ENCODE measurements at places on chromosomes 7 and 10. TPM values are rescaled to one million over a fixed set of nuclear protein-coding genes. Genes with fewer than 3 reads are reported as not detected.

CUBN gene
- 0.69 TPM for total RNA-seq

CALHM3 gene
- not detected for total RNA-seq

TRIM73 gene
- total RNA-seq = 0.83 TPM

- no peak for DNase-seq
These were observed 12.8 kb downstream of the LRRN3 start for GRCh38 chr7:111103678-111104274.

ENO4 gene
- 0.23 TPM for total RNA-seq

GRCh38 chr10:1211844-1212570 is 155.8 kb downstream of the WDR37 start:
- no peak for DNase-seq

DNA sequence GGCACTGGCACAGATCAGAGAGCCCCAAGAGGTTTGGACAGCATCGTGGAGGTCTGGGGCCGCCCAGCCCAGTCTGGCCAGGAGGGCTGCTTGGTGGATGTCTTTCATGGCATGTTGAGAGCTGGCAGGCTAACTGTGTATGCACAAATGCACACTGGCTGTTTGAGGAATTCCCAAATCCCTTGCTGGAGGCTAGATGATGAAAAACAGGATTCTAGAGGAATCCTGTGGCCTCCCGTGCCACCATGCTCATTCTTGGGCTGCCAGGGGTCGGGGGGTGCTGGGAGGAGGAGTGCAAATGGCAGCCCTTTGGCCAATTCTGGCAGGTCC is 26.5 kb downstream of the LEP start:
- DNase-seq = no peak

SERPINE1 gene
- 1,980 TPM for total RNA-seq

- DNase-seq = no peak
These were observed 67.9 kb downstream of the DENND11 start for GRCh38 chr7:141634065-141634464.

- DNase-seq = no peak
These were observed 28.3 kb upstream of the OLAH start for GRCh38 chr10:15015451-15015850.

- DNase-seq = no peak
These were observed 24.8 kb downstream of the TLX1 start for GRCh38 chr10:101155896-101156295.

DNA sequence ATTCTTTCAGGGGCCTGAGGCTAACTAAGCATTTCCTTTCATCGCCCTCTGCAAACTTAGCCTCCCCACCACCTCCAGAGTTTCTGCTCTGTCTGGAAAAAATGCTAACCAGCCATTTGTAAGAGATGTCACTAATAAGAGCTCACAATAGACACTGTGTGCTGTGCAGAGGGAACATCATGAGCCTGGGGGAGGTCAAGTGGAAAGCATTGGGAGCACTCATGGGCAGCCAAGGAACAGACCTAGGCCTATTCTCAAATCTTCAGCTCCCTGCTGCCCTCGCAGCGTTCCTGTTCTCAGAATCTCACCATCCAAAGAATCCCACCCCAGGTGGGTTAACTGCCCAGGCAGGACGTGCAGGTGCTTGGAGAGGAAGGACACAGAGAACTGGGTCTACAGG is 27.1 kb upstream of the GPAM start:
- no peak for DNase-seq

DNA sequence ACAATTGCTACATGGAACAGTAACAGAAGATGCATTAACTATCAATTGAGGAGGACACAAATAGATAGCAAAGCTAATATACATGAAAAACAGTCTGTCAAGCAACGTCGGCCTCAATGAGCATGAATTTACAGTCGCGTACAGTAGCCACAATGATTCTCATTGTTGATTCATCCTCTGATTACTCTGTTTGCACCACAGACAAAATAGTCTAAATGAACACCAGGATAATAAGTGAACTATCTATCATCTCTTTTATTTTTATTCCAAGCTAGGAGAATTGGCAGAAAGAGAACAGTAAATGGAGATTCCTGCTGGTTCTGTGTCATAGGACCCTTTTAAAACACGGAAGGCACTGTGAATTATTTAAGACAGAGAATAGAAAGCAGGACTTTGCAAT is 108.5 kb downstream of the EVX1 start:
- no peak for DNase-seq

- DNase-seq = no peak
These were observed 28.5 kb upstream of the HDAC9 start for GRCh38 chr7:18467011-18467410.

DNA sequence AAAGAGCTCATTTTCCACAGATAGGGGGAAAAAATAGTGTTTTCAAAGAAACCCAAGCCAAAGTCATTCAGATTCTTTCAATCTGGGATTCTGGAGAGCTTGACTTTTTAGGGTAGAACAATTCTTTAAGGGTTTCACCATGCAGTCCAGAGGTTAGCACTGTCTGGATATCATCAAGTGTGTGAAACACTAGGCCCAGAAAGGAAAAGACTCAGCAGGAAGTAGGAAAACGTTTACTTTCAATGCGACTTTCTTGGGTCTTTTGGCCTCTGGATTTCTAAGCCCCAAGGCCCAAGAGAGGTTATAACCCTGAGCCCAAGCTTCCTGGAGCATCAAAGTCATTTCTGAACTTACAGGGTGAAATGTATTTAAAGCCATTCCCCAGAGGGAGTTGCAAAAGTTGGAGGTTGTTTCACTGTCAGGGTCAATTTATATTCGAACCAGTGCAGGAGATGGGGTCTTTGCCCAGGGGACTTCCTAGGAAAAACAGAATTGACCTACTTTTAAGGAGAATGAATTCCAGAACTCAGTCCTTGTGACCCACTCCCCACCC is 158.0 kb downstream of the C7orf25 start:
- DNase-seq = no peak

SFMBT2 gene
- not detected for total RNA-seq

DNA sequence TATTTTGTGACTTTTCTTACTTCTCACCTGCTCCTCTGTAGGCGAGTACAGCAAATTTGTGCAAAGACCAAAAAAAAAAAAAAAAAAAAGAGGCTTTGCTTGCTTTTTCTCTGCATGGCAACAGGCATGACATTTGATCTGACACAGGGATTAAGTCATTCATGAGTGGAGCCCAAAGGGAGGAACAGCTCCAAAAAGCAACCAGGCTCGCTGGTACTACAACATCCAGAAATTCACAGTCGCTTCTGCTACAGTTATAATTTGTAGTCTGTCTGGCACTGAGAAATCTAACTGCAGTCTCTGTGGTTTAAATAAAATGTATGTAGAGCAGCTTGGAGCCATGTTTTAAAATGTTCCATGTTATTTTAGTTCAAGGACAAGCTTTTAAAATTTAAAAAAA is 31.7 kb downstream of the MKX start:
- DNase-seq = peak; percentile 83

- DNase-seq = no peak
These were observed 71.2 kb upstream of the COL13A1 start for GRCh38 chr10:69730251-69731156.

POP7 gene
- 68.8 TPM for total RNA-seq

DNA sequence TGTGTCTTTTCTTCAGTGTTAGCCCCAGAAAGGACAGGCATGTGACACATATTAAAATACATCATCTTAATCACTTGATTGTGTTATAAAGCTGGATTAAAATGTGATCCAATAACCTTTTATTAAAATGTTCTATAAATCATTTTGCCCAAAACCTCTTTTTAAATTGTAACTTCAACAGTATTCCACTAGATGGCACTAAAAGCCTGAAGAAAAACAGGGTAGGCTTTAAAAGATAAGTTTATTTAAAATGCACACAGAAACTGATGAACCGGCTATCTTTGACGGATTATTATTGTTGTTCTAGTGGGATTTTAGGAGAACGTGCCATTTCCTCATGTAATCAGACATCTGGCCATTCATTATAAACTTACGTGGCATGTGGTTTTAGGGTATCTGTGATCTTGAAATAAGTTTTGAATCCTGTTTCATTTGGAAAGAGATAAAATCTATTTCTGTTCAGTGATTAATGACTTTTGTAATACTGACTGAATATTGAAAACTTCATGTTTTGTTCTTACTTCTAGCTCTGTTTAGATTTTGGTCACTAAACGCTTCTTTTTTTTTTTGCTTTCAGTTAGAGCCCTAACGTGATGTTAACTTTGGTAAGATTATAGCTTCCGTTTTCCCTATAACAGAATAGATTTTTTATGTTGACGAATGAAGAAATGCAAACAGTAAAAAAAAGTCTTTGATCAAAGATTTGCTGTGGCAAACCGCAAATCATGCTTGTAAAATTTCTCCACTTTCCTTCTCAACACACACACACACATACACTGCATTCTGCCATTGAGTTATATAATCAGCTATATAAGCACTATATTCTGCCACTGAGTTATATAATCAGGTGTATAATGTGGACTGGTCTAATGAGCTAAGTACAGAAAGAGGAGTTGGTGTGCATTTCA is 13.6 kb downstream of the VPS50 start:
- DNase-seq = peak; percentile 54

GRCh38 chr10:18527687-18528086 is 123.7 kb downstream of the NSUN6 start:
- DNase-seq = peak; percentile 63

- no peak for DNase-seq
These were observed 214.7 kb downstream of the WDR37 start for GRCh38 chr10:1270906-1271305.

NUDT13 gene
- 2.9 TPM for total RNA-seq

GRCh38 chr10:119714484-119714816 is 11.4 kb upstream of the INPP5F start:
- DNase-seq = no peak

GRCh38 chr7:151126491-151127137 is 40.3 kb downstream of the AGAP3 start:
- DNase-seq = no peak

DNA sequence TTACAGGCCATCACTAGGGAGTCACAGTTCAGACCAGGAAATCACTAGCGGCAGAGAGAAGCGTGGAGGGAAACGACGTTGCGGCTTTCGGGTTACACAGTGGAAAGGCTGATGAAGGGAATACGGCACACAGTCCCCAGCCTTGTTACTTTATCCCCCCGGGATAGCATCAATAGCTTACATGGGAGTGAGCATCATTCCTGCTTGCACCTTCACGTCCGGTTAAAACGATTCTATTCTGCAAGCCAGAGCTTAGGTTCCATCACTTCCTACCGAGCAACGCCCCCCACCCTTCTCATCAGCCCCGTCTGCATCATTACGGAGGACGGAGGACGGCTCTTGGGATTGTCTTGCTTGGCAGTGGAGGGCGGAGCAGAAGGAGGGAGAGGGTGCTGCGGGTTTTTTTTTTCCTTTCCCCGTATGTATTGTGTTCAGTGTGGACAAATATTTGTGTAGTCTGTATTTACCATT is 124.9 kb downstream of the CLEC2L start:
- DNase-seq = no peak

GIMAP4 gene
- not detected for total RNA-seq

GRCh38 chr7:77453531-77453930 is 37.4 kb upstream of the GSAP start:
- peak; percentile 92 for DNase-seq

HTR7 gene
- total RNA-seq = 19.6 TPM

KLF14 gene
- not detected for total RNA-seq

DNA sequence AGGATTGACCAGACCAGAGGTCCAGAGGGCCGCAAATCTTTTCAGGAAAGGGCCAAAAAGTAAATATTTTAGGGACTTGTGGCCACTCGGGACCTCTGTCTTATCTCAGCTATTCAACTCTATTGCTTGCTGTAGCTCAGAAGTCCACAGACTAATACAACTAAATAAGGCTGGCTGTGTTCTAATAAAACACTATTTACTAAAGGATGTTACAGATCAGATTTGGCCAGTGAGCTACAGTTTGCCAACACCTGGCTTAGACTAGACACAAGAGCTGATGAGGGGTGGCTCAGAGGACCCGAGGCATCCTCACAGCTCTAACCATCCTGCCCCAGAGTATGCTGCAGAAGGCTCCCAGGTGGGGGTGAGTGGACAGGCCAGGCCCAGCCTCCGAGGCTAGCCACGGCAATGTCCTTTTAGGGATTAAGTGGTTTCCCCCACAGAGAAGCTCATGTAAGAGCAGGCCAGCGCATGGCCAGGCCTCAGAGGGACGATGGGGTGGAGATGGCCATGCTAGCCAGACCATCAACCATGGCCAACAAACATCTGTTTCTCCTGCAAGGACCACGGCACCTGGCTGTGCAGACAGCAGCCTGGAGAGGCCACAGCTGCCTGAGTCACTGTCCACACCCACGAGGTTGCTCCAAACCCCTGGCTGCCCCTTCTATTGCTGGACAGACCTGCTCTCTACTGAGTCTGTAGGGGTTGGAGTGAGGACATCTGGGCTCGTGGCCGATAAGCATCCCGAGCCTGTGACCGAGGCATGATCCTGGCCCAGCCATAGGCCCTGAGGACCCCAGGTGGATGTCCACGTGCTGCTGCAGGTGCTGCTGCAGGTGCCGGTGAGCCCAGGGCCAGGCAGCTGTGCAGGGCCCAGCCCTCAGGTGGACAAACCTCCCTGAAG is 76.5 kb downstream of the AFAP1L2 start:
- DNase-seq = no peak

NPSR1 gene
- total RNA-seq = not detected

DNA sequence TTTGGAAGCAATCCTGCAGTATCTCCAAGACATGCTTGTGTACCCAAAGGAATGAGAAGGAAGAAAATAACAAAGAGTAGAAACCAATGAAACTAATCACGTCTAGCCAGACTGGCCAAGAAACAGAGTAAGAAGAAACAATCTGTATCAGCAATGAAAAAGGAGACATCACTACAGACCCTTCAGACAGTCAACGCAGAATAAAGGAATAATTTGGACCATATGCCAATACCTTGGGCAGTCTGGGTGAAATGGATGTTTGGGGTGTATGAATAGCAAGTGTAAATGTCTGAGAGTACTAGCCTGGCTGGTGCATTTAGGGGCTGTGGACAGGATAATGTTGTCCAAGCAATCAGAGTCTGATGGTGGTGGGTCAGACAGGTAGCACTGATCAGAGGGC is 61.1 kb downstream of the SLC29A4 start:
- no peak for DNase-seq

GRCh38 chr7:1062296-1063294 is 18.2 kb downstream of the GPR146 start:
- no peak for DNase-seq

DNA sequence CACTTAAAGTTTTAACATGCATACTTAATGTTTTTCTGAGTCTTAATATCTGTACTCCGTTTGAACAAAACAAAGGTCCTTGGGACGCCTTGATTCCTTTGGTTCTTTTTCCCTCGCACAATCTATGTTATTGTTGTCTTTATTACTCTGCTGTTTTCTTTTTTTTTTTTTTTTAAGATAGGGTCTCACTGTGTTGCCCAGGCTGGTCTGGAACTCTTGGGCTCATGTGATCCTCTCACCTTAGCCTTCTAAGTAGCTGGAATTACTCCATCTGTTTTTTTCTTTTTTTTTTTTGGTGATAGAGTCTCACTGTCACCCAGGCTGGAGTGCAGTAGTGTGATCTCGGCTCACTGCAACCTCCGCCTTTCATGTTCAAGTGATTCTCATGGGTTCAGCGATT is 13.2 kb downstream of the MLLT10 start:
- no peak for DNase-seq

MKRN1 gene
- total RNA-seq = 56.4 TPM

Measured in LHCN-M2 (cell line).